ENCODE measurements at places on chromosomes 3 and 15.

- DNase-seq, result no peak
Observed at GRCh38 chr15:22257047-22258008, 177.0 kb downstream of the OR4M2 start.

DNA sequence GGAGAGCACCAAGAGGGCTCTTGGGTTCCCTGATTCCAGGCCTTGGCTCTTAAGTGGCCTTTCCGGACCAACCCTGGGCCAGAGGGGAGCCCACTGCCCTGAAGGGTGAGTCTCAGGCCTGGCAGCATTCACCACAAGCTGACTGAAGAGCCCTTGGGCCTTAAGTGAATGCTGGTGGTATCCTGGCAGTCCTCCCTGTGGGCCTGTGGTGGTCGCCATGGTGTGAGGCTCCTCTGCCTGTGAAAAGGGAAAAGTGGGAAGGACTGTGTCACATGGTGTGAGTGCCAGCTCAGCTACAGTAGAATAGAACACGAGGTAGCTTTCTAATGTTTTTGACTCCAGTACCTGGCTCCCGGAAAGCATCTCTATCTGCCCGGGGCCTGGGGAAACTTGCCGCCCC is 15.3 kb downstream of the CHDH start:
- DNase-seq, result no peak

- DNase-seq, result no peak
Observed at GRCh38 chr15:22887157-22887951, 48.9 kb downstream of the NIPA2 start.

GRCh38 chr3:110015231-110015963 is 678.1 kb upstream of the DPPA4 start:
- DNase-seq, result no peak

GRCh38 chr3:53361852-53362251 is 14.5 kb upstream of the DCP1A start:
- DNase-seq, result no peak
